ENCODE measurements at places on chromosomes 5 and 9. TPM values are rescaled to one million over a fixed set of nuclear protein-coding genes. Genes with fewer than 3 reads are reported as not detected.

Gene SLC34A1
- polyA plus RNA-seq: not detected

Gene LRRC14B
- not detected for polyA plus RNA-seq

Gene TMEM252
- not detected for polyA plus RNA-seq

DNA sequence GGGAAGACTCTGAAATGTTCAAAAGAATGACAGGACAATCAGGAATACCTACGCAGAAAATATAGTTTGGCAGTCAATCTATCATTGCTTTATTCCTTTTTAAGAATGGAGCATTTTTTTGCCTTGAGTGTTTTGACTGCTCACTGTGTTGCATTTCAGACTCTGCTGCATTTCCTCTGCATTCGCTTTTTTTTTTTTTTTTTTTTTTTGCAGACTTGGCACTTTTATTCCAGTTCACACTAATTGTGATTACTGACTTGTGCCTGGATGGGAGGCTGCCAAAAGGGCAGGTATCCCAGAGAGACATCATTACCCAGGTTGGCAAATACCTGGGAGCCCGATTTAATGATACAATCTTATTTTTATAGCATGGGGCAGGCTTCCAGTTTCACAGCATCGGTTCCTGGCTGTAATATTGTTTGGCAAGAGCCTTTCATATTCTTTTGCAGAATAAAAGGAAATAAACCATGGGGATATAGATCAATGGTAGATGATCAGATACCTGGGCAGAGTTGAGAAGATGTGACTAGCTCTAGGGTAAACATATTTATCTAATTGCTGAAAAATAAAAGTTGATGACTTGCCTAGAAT lies 1132.6 kb downstream of the MAT2B start:
- no peak for DNase-seq

- DNase-seq: no peak
Observed at GRCh38 chr5:1780614-1780930, 19.1 kb downstream of the MRPL36 start.

DNA sequence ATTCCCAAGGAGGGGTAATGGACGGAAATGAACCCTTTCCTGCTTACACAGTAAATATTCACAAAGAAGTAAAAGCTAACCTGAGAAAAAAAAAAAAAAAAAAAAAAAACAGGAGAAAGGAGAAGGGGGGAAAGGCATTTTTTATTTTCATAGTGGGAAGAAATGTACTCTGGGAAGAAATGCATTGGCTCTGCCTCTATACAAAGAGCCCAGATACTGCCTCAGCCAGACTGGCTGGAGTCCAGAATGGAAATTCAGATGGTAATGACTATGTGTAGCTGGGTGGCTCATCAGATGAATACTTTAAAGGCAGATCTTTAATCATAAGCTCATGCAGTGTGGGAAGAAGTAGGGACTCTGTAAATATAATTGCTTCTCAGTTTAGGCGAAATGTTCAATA lies 124.9 kb upstream of the ZNF608 start:
- peak; percentile 27 for DNase-seq

DNA sequence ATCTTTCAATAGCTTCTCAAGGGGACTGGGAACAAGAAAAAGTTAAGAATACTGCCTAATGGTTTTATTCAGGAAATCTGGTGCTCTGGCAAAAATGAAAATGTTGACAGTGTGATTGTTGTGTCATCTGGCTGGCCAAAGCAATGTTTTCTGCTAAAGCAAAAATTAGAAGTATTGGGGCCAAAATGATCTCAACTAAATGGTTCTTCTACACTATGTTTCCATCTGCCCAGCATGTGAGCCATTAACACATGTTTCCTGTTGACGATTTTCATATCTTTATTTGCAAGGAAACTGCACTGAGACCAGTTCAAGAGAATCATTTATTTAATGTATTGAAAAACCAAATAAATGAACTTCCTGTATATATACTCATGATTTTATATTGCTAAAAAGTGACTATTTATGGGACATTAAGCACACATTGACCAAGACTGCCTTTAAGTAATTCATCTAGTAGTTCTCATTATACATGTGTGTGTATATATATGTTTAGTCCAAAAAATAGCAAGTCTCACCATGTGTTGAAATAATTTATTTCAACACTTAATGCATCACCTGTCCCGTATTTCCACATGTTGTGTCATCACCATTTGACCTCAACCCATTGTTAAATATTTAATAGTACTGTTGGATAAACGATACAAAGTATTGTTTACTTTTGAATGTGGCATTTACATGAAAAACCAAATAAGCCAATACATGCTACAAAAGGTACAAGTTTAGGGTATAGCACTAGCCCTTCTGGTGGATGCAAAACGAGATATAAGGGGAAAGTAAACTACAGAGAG lies 7.5 kb upstream of the FST start:
- DNase-seq: peak; percentile 32

- no peak for DNase-seq
Observed at GRCh38 chr5:133797167-133797566, 171.3 kb downstream of the C5orf15 start.

GRCh38 chr5:109230369-109230768 lies 179.4 kb downstream of the PJA2 start:
- no peak for DNase-seq

Measured in endothelial cell of umbilical vein (primary cell).